ENCODE measurements at places on chromosomes 16 and 17. TPM values are rescaled to one million over a fixed set of nuclear protein-coding genes. Genes with fewer than 3 reads are reported as not detected.

The NAGS gene
- total RNA-seq, result 1.6 TPM

The OTOP3 gene
- total RNA-seq, result not detected

The KRTAP4-6 gene
- total RNA-seq, result not detected

The CD300LB gene
- not detected for total RNA-seq

The ZSCAN10 gene
- total RNA-seq, result not detected
